Spinal cord (tissue), 10 donors: ENCODE measurements at places on chromosomes 4 and X. TPM values are rescaled to one million over a fixed set of nuclear protein-coding genes. Genes with fewer than 3 reads are reported as not detected.

DNA sequence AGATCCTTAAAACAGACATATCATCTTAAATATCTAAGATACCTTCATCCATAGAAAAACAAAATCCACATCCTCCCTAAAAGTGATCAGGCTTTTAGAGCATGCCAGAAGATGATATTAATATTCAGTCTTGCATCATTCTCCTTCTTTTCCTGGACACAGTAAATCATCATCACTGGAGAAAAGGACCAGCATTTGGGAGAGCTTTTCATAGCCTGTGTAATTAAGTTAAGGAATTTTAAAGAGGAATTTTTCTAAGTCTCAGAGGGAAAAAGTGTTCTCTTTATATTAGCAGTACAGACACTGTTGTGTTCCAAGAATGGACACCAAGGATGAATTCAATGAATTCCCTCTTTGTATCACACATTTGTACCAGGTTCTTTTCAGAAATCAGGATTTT, 696 bp downstream of the SCRG1 start:
- no peaks in the 10 kb centered on the region for H3K27me3 ChIP-seq
- peak overlapping the region; percentile 89 for H3K27ac ChIP-seq
- H3K4me3 ChIP-seq, result peak overlapping the region; percentile 48
- DNase-seq, result no peak
- no peaks in the 10 kb centered on the region for H3K36me3 ChIP-seq
- H3K4me1 ChIP-seq, result peaks cover 3% of the 10 kb centered on the region

FMR1NB gene
- total RNA-seq, result not detected

MFSD8 gene
- total RNA-seq, result 45.8 TPM

GRCh38 chr4:7808181-7808580, 131.5 kb downstream of the AFAP1 start:
- peaks cover 52% of the 10 kb centered on the region for H3K36me3 ChIP-seq
- no peaks in the 10 kb centered on the region for H3K27me3 ChIP-seq
- H3K4me1 ChIP-seq, result peaks cover 77% of the 10 kb centered on the region
- no peak overlapping the region for H3K4me3 ChIP-seq
- DNase-seq, result no peak

ABLIM2 gene
- 33.3 TPM for total RNA-seq

GRCh38 chr4:168167714-168168284, 75.5 kb downstream of the ANXA10 start:
- no peak overlapping the region for H3K4me3 ChIP-seq
- H3K27ac ChIP-seq, result no peak overlapping the region
- H3K4me1 ChIP-seq, result no peaks in the 10 kb centered on the region
- no peaks in the 10 kb centered on the region for H3K36me3 ChIP-seq

DNA sequence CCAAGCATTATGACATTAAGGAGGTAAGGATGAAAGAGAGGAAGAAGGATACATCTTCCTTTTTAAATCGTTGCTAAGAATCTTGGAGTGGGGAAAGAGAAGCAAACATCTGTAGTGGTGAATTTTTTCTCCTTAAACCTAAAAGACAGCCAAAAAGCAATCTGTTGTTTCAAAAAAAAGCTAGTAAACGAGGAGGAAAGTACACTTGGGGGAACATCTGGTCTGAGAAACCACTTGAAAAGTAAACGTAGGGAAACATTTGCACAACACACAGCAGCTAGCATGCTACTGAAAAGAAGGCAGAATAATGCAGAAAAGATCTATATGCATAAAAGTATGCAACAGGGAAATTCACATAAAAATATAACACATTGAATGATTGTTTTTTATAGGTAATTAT, 1485.6 kb downstream of the PCDH19 start:
- no peaks in the 10 kb centered on the region for H3K4me1 ChIP-seq
- H3K27me3 ChIP-seq, result no peaks in the 10 kb centered on the region
- H3K4me3 ChIP-seq, result no peak overlapping the region
- no peak overlapping the region for H3K27ac ChIP-seq
- peak; percentile 2 for DNase-seq

DNA sequence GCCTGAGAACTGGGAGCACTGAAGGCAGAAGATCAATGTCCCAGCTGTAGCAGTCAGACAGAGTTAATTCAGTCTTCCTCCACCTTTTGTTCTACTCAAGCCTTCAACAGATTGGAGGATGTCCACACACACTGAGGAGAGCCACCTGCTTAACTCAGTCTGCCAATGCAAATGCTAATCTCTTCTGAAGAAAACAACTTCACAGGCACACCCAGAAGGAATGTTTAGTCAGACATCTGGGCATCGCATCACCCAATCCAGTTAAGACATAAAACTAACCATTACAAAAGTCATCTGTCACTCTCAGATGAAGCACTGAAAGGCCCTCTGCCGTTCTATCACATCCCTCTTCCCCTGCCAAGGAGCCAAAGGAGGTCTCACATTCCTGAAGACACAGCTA, 173.7 kb downstream of the CENPC start:
- H3K4me3 ChIP-seq, result no peak overlapping the region
- no peak for DNase-seq
- H3K4me1 ChIP-seq, result no peaks in the 10 kb centered on the region
- H3K27ac ChIP-seq, result no peak overlapping the region
- H3K27me3 ChIP-seq, result no peaks in the 10 kb centered on the region
- no peaks in the 10 kb centered on the region for H3K36me3 ChIP-seq

DNA sequence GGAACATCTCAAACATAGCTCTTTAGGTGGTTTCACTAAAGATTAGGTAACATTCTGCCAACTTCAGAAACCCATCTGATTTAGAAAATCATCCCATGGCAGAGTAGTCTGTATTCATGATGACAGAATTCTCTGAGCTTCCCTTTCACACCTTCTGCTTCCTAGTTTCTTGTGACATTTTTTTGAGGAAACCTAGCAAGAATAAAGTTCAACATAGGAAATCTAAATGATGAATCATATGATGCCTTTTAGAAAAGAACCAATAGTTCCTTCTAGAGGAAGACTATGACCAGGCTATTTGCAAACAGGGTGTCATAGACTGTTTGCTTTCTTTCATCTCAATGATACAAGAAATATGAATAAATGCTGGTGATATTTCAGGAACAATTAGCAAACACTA, 49.8 kb upstream of the CAMK2D start:
- H3K4me1 ChIP-seq, result no peaks in the 10 kb centered on the region
- DNase-seq, result no peak
- H3K36me3 ChIP-seq, result no peaks in the 10 kb centered on the region
- no peaks in the 10 kb centered on the region for H3K27me3 ChIP-seq
- no peak overlapping the region for H3K27ac ChIP-seq

GRCh38 chr4:163485589-163485988, 8.9 kb upstream of the TMA16 start:
- H3K36me3 ChIP-seq, result no peaks in the 10 kb centered on the region
- no peak overlapping the region for H3K27ac ChIP-seq
- no peak overlapping the region for H3K4me3 ChIP-seq

PNMA5 gene
- 1.5 TPM for total RNA-seq

GRCh38 chr4:81963015-81963762, 410.6 kb downstream of the HNRNPD start:
- no peaks in the 10 kb centered on the region for H3K4me1 ChIP-seq
- no peaks in the 10 kb centered on the region for H3K36me3 ChIP-seq
- no peak overlapping the region for H3K4me3 ChIP-seq
- no peak for DNase-seq

DNA sequence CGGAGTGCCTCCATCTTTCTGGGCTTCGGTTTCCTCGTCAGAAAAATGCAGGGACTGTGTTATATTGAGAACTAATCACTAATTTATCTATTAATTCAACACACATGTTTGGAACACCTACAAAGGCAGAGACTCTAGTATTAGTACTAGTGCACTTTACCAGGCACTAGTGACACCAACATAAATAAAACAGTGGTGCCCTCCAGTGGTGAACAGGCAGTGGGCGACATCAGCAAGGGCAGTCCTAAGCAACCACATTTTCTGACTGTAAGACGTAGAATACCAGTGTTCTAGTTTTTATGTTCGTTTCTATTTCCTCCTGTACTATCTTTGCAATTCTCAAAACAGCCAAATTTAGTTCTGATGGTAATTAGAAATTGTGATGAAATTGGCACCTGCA, 69.1 kb upstream of the UCP1 start:
- H3K4me3 ChIP-seq, result no peak overlapping the region
- DNase-seq, result peak; percentile 26
- H3K36me3 ChIP-seq, result peaks cover 28% of the 10 kb centered on the region
- H3K27ac ChIP-seq, result no peak overlapping the region
- no peaks in the 10 kb centered on the region for H3K27me3 ChIP-seq
- no peaks in the 10 kb centered on the region for H3K4me1 ChIP-seq

SPANXD gene
- total RNA-seq, result not detected

PABPC4L gene
- 5.0 TPM for total RNA-seq

- DNase-seq, result no peak
- H3K36me3 ChIP-seq, result no peaks in the 10 kb centered on the region
- no peak overlapping the region for H3K4me3 ChIP-seq
- H3K27ac ChIP-seq, result no peak overlapping the region
- no peaks in the 10 kb centered on the region for H3K4me1 ChIP-seq
These were observed 120.7 kb downstream of the GLRA3 start for GRCh38 chr4:174708381-174708780.

DNA sequence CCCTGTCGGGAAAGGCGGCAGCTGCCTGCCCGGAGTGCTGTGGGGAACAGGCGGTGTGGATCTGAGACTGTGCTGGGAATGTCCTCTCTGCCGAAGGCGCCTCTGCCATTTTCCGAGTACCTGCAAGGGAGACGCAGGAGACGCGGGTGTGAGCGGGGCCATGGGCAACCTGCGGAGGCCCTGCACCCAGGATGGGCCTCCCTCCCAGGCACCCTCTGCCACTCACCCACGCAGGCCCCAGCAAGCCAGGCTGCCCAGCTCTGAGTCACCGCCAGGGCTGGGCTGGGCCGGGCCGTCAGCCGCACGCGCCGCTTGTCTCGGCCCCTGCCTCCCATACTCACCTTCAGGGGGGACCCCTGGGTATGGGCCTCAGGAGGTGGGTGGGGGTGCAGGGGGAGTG, 3.5 kb upstream of the FGFR3 start:
- H3K4me3 ChIP-seq, result no peak overlapping the region
- H3K36me3 ChIP-seq, result peaks cover 14% of the 10 kb centered on the region
- no peak for DNase-seq

GRCh38 chr4:166386491-166387360, 513.7 kb downstream of the TLL1 start:
- peak; percentile 65 for DNase-seq
- H3K4me3 ChIP-seq, result no peak overlapping the region
- no peaks in the 10 kb centered on the region for H3K4me1 ChIP-seq
- H3K36me3 ChIP-seq, result no peaks in the 10 kb centered on the region

GLRB gene
- 70.1 TPM for total RNA-seq

CPEB2 gene
- total RNA-seq, result 64.2 TPM

GRCh38 chrX:78650906-78651437, 8.2 kb downstream of the RTL3 start:
- H3K36me3 ChIP-seq, result no peaks in the 10 kb centered on the region
- DNase-seq, result peak; percentile 13
- H3K27me3 ChIP-seq, result no peaks in the 10 kb centered on the region
- no peak overlapping the region for H3K27ac ChIP-seq
- no peak overlapping the region for H3K4me3 ChIP-seq
- H3K4me1 ChIP-seq, result no peaks in the 10 kb centered on the region

GRCh38 chr4:118113220-118113619, 78.9 kb downstream of the NDST3 start:
- no peaks in the 10 kb centered on the region for H3K27me3 ChIP-seq
- H3K4me1 ChIP-seq, result no peaks in the 10 kb centered on the region
- no peak overlapping the region for H3K27ac ChIP-seq
- H3K4me3 ChIP-seq, result no peak overlapping the region
- no peaks in the 10 kb centered on the region for H3K36me3 ChIP-seq
- no peak for DNase-seq

GRCh38 chr4:77625485-77625884, 19.9 kb downstream of the CXCL13 start:
- H3K4me3 ChIP-seq, result no peak overlapping the region
- DNase-seq, result no peak
- no peaks in the 10 kb centered on the region for H3K4me1 ChIP-seq
- H3K36me3 ChIP-seq, result no peaks in the 10 kb centered on the region
- no peaks in the 10 kb centered on the region for H3K27me3 ChIP-seq

UGT2A1 gene
- 0.94 TPM for total RNA-seq

DNA sequence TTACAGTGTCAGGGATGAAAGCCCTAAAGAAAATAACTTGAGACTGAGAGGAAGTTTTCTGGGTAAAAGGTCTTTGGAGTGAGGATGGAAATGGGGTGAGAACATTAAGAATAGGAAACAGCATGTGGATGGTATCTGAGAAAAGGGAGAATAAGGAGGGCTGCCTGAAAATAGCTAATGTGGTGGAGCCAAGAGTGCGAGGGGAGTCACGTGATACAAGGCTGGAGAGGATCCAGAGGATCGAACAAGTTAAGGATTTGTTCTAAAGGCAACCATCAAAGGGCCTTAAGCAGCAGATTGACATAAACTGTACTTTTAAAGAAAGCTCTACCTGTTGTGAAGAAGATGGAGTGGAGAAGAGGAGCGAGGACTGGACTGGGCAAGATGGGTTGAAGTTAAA, 347.4 kb upstream of the AGA start:
- no peak for DNase-seq
- no peak overlapping the region for H3K27ac ChIP-seq
- H3K4me1 ChIP-seq, result no peaks in the 10 kb centered on the region
- no peaks in the 10 kb centered on the region for H3K27me3 ChIP-seq
- H3K36me3 ChIP-seq, result no peaks in the 10 kb centered on the region
- H3K4me3 ChIP-seq, result no peak overlapping the region

PITX2 gene
- 0.33 TPM for total RNA-seq

DNA sequence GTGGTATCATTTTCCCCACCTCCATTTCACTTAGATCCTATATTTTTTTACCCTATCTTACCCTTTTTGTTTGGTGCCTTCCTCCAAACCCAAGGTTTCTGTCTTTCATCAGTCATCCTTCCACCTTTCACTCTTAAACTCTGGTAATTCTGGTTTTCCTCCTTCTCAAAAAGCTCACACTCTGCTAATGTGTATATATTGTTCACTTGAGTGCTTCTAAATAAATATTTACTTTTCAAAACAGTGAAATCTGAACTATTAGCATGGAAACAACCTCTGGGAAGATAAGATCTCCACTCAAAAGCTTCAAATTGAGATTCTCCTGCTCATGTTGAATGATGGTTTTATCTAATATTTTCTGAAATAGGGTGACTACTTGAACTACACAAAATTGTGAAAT, 21.5 kb downstream of the XIAP start:
- no peaks in the 10 kb centered on the region for H3K4me1 ChIP-seq
- no peaks in the 10 kb centered on the region for H3K27me3 ChIP-seq
- H3K4me3 ChIP-seq, result no peak overlapping the region
- no peak overlapping the region for H3K27ac ChIP-seq
